Activated CD4-positive, alpha-beta memory T cell treated with anti-CD3 and anti-CD28 coated beads for 36 hours (primary cell): ENCODE measurements at places on chromosomes 16 and 17.

- H3K27me3 ChIP-seq = no peaks in the 10 kb centered on the region
- H3K36me3 ChIP-seq = no peaks in the 10 kb centered on the region
- no peak overlapping the region for H3K27ac ChIP-seq
- H3K4me1 ChIP-seq = peaks cover 15% of the 10 kb centered on the region
Observed at GRCh38 chr17:63452962-63453551, 7.0 kb upstream of the CYB561 start.

- peaks cover 6% of the 10 kb centered on the region for H3K27me3 ChIP-seq
- DNase-seq = no peak
- no peaks in the 10 kb centered on the region for H3K4me1 ChIP-seq
- H3K36me3 ChIP-seq = no peaks in the 10 kb centered on the region
Observed at GRCh38 chr17:41521574-41522261, 3.0 kb upstream of the KRT15 start.

DNA sequence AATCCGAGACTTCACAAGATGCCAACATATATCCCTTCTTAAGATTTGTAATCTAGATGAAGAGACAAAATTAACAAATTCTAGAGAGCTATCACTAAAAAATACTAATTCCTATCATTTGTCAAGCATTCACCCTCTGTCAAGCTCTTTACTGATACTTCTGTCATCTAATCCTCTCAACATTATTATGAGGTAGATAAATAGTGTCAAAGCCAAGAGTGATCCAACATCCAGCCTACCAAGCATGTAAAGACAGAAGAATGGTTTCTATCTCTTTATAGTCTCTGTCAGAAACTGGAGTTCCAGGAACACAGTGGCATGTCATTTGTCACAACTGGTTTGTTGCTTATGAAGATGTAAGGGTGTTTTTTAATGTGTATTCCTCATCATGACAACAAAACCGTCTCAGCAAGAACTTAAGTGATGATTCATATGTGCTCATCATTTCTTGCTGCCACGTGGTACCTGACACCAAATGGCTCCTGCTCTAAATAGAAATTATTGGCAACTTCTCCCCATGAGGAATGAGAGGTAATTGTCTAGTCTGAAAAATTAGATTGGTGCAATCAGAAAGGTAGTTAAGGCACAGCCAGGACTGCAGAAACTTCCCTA is 196.8 kb downstream of the TOX3 start:
- no peak overlapping the region for H3K27ac ChIP-seq
- H3K4me1 ChIP-seq = no peaks in the 10 kb centered on the region
- no peak for DNase-seq

DNA sequence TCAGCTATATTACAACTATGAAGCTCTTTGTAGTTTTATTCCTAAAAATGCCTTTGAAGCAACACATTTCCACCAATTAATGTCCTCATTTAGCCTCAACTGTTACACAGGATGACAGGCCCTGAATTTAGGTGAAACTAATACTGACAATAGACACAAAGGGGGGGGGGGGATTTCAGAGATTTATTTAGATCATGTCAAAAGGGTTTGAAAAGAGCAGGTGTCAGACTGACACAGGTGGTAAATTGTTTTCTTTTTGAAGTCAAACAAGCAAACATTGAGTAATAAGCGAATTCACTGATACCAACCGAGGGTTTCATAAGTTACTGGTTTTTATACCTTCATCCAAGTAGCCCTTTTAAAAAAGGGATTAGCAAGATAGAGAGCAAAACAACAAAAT is 40.8 kb downstream of the KANSL1 start:
- peaks cover 86% of the 10 kb centered on the region for H3K4me1 ChIP-seq
- no peak overlapping the region for H3K27ac ChIP-seq
- H3K27me3 ChIP-seq = no peaks in the 10 kb centered on the region
- H3K36me3 ChIP-seq = peaks cover 8% of the 10 kb centered on the region
- DNase-seq = no peak

- H3K27ac ChIP-seq = peak overlapping the region; percentile 58
- no peaks in the 10 kb centered on the region for H3K27me3 ChIP-seq
- H3K36me3 ChIP-seq = no peaks in the 10 kb centered on the region
- DNase-seq = no peak
- H3K4me1 ChIP-seq = peaks cover 67% of the 10 kb centered on the region
- H3K4me3 ChIP-seq = no peak overlapping the region
Observed at GRCh38 chr17:67439269-67439668, 62.2 kb downstream of the PITPNC1 start.

GRCh38 chr16:81987706-81988105 is 23.6 kb downstream of the SDR42E1 start:
- no peak for DNase-seq
- H3K36me3 ChIP-seq = no peaks in the 10 kb centered on the region
- no peaks in the 10 kb centered on the region for H3K4me1 ChIP-seq
- no peak overlapping the region for H3K4me3 ChIP-seq

DNA sequence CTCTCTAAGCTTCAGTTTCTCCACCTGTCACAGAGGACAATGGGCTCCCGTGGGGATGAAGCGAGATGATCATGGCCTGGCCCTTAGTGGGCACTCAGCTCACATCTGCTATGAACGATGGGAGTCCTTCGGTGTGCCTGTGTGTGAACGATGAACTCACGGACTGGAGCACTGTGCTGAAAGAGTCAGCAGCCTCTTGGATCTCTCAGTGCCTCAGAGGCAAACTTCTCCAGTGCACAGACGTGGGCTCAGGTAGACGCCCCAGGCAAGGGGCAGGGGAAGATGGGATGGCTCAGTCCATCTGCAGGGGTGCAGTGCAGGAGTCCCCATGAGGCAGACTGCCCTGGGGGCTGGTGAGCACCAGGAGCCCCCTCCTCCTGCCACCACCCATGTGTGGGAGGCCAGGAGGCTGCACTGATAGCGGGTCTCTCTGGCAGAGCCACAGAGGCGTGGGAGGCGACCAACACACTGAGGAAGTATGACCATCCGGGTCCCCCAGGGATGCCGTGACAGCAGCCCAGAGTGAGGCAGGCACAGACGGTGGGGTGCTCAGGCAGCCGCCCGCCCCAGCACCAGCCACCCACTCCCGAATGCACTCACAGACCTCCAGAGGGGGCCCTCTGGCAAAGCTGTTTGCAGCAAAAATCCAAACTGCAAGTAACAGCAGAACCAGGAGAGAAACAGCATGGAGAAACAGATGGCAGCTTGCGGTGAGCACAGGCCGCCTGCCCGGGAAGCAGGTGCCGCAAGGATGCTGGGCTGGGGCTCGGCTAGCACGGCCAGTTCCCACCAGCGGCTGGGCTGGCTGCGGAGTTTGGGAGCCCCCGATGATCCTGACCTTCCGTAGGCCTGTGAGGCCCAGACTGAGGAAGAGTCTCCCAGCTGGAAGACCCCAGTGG is 82.7 kb downstream of the RPH3AL start:
- no peaks in the 10 kb centered on the region for H3K27me3 ChIP-seq
- no peak overlapping the region for H3K27ac ChIP-seq
- no peaks in the 10 kb centered on the region for H3K36me3 ChIP-seq
- no peak overlapping the region for H3K4me3 ChIP-seq
- DNase-seq = no peak

- no peaks in the 10 kb centered on the region for H3K27me3 ChIP-seq
- H3K36me3 ChIP-seq = peaks cover 7% of the 10 kb centered on the region
- no peak for DNase-seq
- H3K4me1 ChIP-seq = peaks cover 45% of the 10 kb centered on the region
- H3K27ac ChIP-seq = no peak overlapping the region
Observed at GRCh38 chr17:57424777-57425188, 168.5 kb downstream of the MSI2 start.

- peaks cover 9% of the 10 kb centered on the region for H3K36me3 ChIP-seq
- H3K27me3 ChIP-seq = no peaks in the 10 kb centered on the region
- no peaks in the 10 kb centered on the region for H3K4me1 ChIP-seq
- no peak overlapping the region for H3K27ac ChIP-seq
- H3K4me3 ChIP-seq = no peak overlapping the region
Observed at GRCh38 chr16:69270395-69270794, 40.8 kb upstream of the VPS4A start.

DNA sequence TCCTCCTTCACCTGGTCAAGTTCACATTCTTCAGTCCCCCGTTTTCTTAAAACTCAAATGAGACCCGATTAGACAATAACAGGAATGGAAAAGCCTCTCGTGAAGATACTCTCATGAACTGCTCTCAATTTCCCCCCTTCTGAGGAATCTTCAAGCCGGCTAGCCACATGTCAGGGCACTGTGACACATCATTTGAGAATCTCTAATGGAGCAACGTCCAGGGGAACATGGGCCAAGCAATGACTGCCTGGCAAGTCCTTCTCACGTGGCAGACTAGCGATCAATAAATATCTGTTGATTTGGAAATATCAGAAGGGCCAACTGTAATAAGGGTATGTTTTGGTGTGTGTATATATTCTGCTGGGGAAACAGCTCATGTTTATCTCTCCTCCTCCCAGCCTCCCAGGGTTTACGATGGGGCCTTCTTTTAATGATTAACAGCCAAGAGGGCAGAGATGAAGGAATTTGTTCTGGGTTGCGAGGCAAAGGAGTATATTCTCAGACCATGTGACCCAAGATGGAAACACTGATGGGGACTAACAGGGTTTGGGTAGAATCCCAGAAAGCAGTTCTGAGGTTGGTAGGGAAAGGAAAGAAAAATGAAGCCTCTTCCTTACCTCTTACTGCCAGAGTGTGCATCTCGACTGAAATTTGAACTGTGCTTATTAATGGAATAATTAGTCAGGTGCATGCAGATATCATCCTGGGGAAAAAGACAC is 21.4 kb downstream of the TTLL6 start:
- no peak overlapping the region for H3K27ac ChIP-seq
- H3K27me3 ChIP-seq = peaks cover 36% of the 10 kb centered on the region

DNA sequence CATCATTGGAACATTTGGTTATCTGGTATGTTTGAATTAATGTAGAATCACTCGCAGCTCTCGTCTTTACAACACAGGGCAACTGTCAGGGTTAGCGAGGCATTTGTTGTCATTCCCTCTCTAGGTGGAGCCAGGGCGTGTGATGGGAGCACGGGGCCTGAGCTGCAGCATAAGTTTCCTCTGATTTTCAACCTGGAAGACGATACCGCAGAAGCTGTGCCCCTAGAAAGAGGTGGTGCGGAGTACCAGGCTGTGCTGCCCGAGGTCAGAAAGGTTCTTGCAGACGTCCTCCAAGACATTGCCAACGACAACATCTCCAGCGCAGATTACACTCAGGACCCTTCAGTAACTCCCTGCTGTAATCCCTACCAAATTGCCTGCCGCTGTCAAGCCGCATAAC is 37.2 kb downstream of the WIPI1 start:
- H3K36me3 ChIP-seq = peaks cover 19% of the 10 kb centered on the region
- DNase-seq = no peak
- peaks cover 7% of the 10 kb centered on the region for H3K4me1 ChIP-seq
- H3K27ac ChIP-seq = no peak overlapping the region

GRCh38 chr17:67554634-67555033 is 163.1 kb upstream of the NOL11 start:
- peaks cover 28% of the 10 kb centered on the region for H3K36me3 ChIP-seq
- no peaks in the 10 kb centered on the region for H3K27me3 ChIP-seq
- DNase-seq = no peak
- no peak overlapping the region for H3K4me3 ChIP-seq
- peaks cover 8% of the 10 kb centered on the region for H3K4me1 ChIP-seq

DNA sequence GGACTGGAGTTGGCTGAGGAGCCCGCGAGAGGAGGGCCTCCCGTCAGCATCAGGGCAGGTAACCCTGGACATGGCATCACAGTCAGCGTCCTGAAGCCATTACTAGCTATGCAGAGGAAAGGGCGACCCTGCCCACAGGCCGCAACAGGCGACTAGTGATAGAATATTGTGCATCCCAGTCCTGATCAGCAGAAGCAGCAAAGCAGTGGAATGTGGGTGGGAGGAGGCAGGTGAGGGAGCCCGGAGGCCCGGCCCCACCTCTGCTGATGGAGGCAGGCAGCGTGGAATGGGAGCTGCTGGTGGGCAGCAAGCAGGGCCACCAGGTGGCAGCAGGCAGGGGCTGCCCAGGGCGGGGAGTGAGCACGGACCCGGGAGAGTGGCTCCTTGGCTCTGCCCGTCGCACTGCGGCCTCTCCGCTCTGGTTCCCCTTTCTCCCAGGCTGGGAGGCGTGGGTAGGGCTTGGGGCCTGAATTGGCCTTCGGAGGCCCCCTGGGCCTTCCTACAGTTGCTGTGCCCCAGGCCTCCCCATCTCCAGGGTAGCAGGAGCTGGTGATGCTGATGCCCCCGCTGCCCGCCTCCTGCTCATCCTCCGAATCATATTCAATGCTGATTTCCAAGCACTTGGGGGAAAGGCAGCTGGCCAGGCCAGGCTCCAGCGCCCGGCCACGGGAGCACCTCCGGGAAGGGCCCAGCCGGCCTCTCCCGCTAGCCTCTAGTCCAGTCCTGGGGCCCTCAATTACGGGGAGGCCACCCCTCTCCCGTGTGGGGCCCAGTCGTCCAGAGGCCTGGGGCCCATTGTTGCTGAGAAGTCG is 20.2 kb downstream of the TSPOAP1 start:
- peaks cover 5% of the 10 kb centered on the region for H3K4me1 ChIP-seq
- H3K27ac ChIP-seq = no peak overlapping the region
- no peak for DNase-seq
- no peak overlapping the region for H3K4me3 ChIP-seq

- no peaks in the 10 kb centered on the region for H3K4me1 ChIP-seq
- no peaks in the 10 kb centered on the region for H3K27me3 ChIP-seq
- no peak for DNase-seq
- no peak overlapping the region for H3K27ac ChIP-seq
- no peak overlapping the region for H3K4me3 ChIP-seq
Observed at GRCh38 chr17:80839970-80840369, 151.7 kb upstream of the CHMP6 start.

GRCh38 chr17:50239937-50240336 is 34.3 kb upstream of the TMEM92 start:
- no peak for DNase-seq
- no peak overlapping the region for H3K27ac ChIP-seq
- no peaks in the 10 kb centered on the region for H3K36me3 ChIP-seq
- H3K4me1 ChIP-seq = no peaks in the 10 kb centered on the region

GRCh38 chr16:57775661-57776469 is 26.4 kb downstream of the KIFC3 start:
- no peaks in the 10 kb centered on the region for H3K4me1 ChIP-seq
- H3K27ac ChIP-seq = no peak overlapping the region
- no peaks in the 10 kb centered on the region for H3K36me3 ChIP-seq

DNA sequence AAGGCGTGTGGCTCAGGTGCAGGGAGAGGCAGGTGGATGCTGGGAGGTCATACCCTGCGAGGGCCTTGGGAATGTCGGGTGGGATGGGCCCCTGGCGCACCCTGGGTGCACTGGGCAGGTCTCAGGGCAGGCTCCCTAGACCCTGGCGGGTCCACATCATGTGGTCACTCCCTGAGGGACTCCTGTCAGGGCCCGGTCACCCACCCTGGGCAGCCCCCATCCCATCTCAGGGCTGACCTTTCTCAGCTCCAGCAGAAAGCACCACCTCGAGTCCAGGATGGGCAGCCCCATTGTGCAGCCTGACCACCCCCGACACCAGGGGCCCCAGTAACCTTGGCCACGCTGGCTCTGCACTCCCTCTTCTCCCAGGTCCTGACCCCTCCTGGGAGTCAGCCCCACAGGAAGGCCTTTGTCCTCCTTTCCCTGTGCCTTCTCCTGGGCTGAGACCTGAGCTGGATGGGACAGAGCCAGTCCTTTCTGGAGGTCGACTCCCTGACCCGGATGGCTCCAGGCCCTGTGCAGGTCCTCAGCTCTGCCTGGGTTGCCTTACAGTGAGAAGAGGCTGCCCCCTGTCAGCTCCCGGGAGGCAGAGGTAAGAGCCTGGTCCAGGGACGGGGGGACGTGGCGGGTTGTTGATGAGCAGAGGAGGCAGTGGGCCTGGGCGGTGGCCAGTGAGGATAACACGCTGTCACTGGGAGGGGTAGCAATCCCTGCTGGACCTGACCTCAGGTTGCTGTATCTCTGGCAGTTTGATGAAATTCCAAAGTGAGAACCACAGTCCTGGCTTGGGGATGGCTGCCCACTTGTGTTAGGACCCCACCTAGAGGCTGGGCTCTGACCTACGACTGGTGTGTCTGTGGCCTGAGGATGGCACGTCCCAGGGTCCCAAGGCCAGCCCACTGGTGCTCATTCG is 77.9 kb downstream of the GOSR1 start:
- H3K27me3 ChIP-seq = no peaks in the 10 kb centered on the region
- H3K27ac ChIP-seq = no peak overlapping the region
- no peak overlapping the region for H3K4me3 ChIP-seq
- DNase-seq = peak; percentile 15
- H3K4me1 ChIP-seq = peaks cover 5% of the 10 kb centered on the region
